ENCODE measurements at places on chromosomes 7 and 10. TPM values are rescaled to one million over a fixed set of nuclear protein-coding genes. Genes with fewer than 3 reads are reported as not detected.

DNA sequence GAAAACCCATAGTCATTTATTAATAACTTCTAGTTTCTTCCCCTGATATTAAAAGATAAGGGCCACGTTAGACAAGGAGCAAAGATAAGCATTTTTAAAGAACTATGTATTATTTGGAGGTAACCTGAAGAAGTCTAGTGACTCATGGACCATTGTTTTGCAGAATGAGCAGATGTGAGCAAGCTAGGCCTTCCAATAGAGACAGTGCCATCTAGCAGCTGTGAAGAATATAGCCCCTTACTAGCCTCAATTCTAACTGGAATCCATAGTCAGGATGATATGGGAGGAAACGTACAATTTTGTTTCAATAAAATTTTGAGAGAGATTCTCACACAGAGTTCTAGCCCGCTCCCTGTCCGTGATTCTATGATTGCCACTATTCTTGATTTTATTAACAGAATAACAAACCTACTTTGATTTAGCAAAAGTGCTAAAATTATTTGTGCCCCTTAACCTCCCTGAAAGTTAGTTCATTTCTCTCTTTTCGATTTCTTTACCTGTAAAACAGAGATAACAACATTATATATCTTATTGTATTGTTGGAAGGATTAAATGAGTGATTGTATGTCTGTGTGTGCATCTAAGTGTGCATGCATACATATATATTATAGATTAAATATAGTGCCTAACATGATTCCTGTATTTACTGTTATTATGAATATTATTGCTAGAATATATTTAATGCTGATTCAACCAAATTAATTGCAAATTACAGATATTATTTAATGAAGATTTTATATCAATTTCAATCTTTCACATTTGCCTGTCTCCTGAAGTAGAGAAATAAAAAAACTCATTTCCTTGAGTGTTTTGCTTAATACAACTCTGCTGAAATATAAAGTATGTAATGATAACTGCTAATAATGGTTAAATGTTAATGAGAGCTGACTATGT, 22.7 kb downstream of the FAM237B start:
- DNase-seq, result peak; percentile 79

GRCh38 chr10:119455609-119456434, 86.7 kb downstream of the RGS10 start:
- no peak for DNase-seq

GRCh38 chr10:132740588-132740987, 45.4 kb downstream of the NKX6-2 start:
- no peak for DNase-seq

GRCh38 chr7:141431140-141431479, 120.1 kb upstream of the AGK start:
- no peak for DNase-seq

GRCh38 chr10:86162696-86163400, 203.7 kb downstream of the GRID1 start:
- no peak for DNase-seq

GRCh38 chr7:38057829-38058228, 120.2 kb upstream of the STARD3NL start:
- no peak for DNase-seq

- DNase-seq, result peak; percentile 61
Measured at GRCh38 chr10:15419279-15419874, 48.3 kb upstream of the FAM171A1 start.

GRCh38 chr7:77887567-77887966, 89.0 kb downstream of the PHTF2 start:
- peak; percentile 94 for DNase-seq

- DNase-seq, result peak; percentile 86
Measured at GRCh38 chr7:106068986-106069385, 43.1 kb downstream of the SYPL1 start.

- no peak for DNase-seq
Measured at GRCh38 chr7:1691096-1691495, 21.0 kb downstream of the ELFN1 start.

- DNase-seq, result no peak
Measured at GRCh38 chr10:116599991-116600390, 9.2 kb downstream of the PNLIPRP1 start.

- DNase-seq, result peak; percentile 66
Measured at GRCh38 chr7:21253740-21254687, 173.9 kb upstream of the SP4 start.

GRCh38 chr10:123250640-123251039, 96.4 kb downstream of the BUB3 start:
- no peak for DNase-seq

DNA sequence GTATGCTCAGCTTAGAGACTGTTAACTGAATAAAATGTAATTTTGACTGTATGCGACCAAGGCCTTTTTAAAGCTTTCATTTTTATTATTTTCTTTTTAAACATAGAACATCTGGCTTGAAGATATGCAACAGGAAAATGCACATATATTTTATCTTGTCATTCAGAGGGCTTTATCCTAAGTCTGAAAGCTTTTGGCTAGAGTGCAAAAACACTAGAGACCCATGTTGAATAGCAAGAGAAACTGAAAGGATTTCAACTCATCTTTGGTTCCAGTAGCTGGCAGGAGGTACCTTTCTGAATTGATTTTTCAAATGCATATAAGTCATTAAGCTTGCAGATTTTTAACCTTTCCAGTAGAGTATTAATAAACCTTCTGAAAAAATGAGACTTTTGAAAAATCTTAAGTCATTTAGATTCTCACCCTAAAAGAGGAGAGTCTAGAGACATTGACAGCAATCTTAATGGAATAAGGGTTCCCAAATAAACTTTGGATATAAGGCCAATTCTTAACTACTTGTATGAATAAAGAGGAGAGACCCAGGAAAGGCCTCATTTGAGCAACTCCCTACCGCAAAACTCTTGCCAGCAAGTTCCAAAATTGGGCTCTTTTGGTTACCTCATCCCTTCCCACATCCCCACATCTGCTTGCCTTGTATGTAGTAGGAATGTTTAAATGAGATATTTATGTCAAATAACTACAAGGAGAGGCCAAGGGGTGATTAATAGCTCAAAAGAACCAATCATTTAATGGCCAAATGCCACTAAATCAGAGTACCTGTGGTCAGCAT, 454.4 kb downstream of the HTR7 start:
- no peak for DNase-seq

GRCh38 chr7:24245362-24245761, 38.6 kb upstream of the NPY start:
- no peak for DNase-seq

DNA sequence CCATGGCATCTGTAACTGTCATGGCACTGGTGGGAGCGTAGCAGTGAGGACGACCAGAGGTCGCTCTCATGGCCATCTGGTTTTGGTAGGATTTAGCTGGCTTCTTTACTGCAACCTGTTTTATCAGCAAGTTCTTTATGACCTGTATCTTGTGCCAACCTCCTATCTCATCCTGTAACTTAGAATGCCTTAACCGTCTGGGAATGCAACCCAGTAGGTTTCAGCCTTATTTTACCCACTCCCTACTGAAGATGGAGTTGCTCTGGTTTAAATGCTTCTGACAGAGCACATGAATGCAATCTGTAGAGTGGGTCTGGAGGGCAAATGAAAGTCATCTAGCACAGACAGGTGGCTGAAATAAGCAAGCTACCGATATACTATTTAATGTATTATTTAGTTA, 55.3 kb upstream of the OPN4 start:
- no peak for DNase-seq

DNA sequence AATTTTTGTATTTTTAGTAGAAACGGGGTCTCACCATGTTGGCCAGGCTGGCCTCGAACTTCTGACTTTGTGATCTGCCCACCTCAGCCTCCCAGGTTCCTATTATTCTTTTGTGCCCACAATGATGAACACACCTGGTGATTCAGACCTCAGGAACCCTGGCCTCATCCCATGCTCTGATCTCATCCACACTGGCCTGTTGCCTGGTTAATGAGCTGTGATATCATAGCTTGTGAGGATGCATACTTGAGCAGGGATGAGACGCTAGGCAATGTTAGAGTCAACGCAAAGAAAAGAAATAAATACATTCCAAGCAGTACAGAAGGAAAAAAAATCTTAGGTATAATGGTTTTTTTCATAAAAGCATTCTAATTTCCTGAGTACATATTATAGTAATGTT, 82.4 kb upstream of the RNF32 start:
- peak; percentile 61 for DNase-seq

- no peak for DNase-seq
Measured at GRCh38 chr10:123909866-123910265, 18.3 kb upstream of the CPXM2 start.

DNA sequence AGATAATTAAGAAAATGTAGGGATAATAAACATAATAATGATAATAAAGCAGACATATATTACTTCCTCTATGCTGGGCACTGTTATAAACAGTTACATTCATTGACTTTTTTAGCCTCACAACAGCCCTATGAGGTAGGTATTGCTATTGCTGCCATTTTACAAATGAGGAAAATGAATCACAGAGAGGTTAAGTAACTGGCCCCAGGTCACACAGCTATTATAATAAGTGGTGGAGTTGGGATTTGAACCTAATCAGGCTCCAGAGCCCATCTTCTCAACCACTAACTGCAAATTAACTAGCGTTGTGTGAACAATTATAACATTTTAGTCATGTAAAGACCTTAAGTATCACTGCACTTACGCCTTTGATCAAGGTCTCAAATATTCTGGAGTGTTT, 62.5 kb upstream of the PIK3CG start:
- DNase-seq, result no peak

DNA sequence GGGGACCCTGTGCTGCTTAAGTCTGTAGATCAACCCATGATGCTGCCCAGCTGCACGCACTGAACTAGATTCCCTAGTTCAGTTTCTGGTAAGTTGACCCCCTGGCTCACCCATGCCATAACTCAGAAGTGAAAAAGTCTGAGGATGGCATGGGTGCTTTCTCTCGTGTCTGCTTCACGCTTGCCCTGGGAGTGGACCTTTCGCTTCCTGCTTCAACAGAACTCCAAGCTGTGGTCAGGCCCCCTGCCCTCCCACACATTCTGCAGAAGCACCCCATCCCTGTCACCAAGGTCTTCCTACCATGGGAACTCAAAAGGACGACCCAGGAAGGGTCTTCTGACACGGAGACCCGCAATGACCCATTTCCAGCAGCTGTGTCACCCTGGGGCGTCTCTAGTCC, 39.9 kb downstream of the LRRC18 start:
- DNase-seq, result no peak

- DNase-seq, result no peak
Measured at GRCh38 chr10:24251547-24251946, 42.6 kb downstream of the KIAA1217 start.

DNA sequence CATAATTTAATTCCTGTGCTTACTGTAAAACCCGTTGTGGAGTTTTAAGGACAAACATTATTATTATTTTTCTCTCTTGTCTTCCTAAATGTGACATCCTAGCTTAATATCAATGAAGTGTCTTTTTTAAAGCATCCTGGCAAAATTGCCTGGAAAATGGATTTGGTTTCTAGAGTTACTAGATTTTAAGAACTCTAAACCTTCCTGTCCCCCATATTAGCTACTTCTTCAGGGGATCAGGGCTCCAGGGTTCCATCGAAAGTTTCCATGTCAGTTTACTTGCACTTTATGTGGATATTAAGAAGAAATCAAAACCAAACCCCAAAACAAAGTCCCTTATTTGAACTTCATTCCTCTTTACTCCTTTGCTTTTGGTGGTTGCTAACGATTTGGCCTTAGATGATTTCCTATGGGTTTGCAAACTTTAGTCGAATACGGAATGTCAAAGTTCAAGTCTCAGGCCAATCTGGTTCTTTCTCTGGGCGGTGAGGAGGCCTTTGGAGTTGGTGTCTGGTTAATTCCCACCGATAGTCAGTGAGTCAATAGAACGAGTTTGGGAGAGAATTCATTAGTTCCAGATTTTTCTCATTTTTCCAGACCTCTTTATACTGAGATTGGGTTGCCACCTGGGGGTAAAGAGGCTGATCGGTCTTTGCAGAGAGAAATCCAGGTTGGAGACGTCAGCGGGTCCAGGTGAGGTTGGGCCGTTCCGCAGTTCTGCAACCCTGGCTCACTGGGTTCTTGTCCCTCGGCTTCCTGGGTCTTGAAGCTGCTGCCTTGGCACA, 1.1 kb downstream of the CUX1 start:
- no peak for DNase-seq

- DNase-seq, result peak; percentile 8
Measured at GRCh38 chr7:133650487-133651300, 397.8 kb downstream of the EXOC4 start.

DNA sequence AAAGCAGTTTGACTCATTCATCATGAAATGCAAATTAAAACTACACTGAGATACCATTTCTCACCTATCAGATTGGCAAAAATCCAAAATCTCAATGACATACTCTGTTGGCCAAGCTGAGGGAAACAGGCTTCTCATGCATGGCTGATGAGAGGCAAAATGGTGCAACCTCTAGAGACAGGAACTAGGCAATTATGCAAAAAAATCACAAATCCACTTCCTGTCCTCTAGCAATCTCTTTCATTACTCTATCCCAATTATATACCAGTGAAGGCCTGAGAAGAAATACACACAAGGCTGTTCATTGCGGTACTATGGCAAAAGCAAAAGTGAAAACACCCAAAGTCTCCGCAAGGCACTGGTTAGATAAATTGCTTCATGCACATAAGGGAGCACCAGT, 25.9 kb upstream of the PTPRN2 start:
- DNase-seq, result peak; percentile 10

- DNase-seq, result peak; percentile 50
Measured at GRCh38 chr7:80347173-80347572, 164.7 kb downstream of the GNAT3 start.

- no peak for DNase-seq
Measured at GRCh38 chr10:107546986-107547385, 382.5 kb upstream of the SORCS1 start.

Gene ATP5F1C
- polyA plus RNA-seq, result 304 TPM

Gene MOSPD3
- polyA plus RNA-seq, result 26.5 TPM

Gene BLOC1S2
- polyA plus RNA-seq, result 90.8 TPM

Gene ELN
- polyA plus RNA-seq, result 568 TPM

Gene PALS2
- polyA plus RNA-seq, result 8.1 TPM

Gene GRB10
- polyA plus RNA-seq, result 12.8 TPM

Gene LLCFC1
- not detected for polyA plus RNA-seq

Gene SUV39H2
- polyA plus RNA-seq, result 8.9 TPM

Gene EVX1
- polyA plus RNA-seq, result not detected

Data from GM23248 (cell line).